Frontal cortex (tissue), 4 donors: ENCODE measurements at places on chromosomes 2 and 18.
A peak's percentile ranks its signal among the peaks of the same experiment; 100 is the strongest.

- DNase-seq, result no peak
Measured at GRCh38 chr18:76345901-76346300, 149.1 kb downstream of the ZNF516 start.

DNA sequence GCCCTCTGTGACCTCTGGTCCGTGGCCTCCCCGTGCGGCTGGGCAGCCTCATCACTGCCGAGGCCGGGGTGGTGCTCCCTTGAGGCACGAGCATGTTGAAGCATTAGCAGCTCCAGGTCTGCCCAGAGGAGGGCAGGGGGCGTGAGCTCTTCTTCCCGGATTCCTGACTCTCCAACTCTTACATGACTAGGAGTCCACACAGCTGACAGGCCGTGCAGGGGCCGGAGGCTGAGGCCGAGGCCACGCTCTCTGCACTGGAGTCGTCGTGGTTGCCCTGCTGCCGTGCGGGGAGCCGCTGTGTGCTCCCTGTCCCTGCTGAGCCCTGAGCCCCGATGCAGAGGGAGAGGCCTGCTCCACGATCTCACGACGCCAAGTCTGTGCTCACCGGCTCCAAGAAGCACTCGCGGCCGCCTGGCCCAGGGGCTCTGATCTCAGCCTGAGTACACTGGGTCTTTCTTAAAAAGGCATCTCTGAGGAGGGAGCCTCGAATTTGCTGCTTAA, 19.4 kb upstream of the KCNG2 start:
- no peak for DNase-seq

DNA sequence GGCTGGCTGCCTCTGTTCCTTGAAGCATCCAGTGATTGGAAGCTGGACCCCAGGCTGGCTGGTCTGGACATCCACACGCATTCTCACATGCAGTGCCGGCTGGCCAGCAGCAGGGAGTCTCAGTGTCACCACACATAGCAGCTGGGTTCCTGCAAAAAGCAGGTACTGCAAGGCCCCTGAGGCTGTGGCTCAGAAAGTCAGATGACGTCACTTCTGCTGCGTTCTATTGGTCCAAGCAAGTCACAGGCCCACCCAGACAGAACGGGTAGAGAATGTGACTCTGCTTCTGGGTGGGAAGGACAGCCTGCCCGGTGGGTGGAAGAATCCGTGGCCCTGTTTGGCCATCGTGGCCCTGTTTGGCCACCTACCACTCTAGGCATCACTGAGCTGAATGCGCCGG, 51.3 kb upstream of the SPP2 start:
- DNase-seq, result no peak

DNA sequence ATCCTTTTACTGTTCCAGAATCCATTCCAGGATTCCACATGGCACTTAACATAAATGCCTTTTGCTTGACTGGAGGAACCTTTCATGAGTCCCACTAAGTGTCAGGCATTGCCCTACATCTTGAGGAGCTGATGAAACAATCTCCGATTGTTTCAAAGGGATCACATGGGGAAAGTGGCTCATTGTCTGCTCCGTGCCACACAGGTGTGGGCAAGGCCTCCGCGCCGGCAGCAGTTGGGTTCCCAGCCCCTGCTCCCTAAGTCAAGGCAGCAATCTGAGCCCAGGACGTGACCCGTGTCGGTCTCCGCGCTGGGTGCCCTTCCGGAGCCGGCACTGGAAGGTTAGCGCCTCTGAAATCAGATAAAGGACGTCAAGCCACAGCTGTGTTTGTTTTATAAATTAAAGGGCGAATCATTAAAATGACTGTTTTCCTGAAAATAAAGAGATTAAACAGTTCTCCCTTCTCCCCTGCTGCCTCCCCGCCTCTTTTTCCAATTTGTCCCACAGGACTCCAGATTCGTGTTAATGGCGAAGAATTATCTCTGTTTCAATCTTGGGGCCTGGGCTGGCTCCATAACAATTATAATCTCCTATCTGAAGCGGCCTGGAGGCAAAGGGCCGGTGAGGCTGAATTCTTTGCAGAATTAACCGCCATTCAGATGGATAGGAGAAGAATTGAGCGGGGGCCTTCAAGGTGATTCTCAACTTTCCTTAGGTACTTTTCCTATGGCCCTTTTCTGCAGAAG, 84.3 kb upstream of the FZD7 start:
- no peak for DNase-seq

- DNase-seq, result no peak
Measured at GRCh38 chr2:43482961-43483360, 112.9 kb downstream of the THADA start.

GRCh38 chr18:25832001-25832604, 258.3 kb downstream of the SS18 start:
- peak; percentile 27 for DNase-seq

DNA sequence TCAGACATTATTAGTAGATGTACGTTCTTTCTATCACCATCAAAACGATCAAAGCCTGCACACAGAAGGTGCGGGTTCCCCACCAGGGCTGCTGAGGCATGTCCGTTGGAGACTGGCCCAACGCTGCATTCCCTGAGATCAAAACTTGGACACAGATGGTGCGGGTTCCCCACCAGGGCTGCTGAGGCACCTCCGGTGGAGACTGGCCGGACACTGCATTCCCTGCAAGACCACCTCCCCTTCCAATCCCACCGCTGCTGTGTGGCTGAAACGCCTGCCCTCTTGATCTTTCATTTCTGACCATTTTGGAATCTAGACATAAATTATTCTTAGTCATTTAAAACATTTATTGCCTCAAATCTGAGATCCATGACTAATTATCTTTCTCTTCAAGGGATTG, 254.2 kb upstream of the SALL3 start:
- no peak for DNase-seq

GRCh38 chr2:61928826-61929461, 23.5 kb downstream of the COMMD1 start:
- DNase-seq, result no peak

- no peak for DNase-seq
Measured at GRCh38 chr18:62898359-62898758, 183.0 kb downstream of the PHLPP1 start.

- no peak for DNase-seq
Measured at GRCh38 chr2:66805016-66805865, 370.3 kb downstream of the MEIS1 start.

DNA sequence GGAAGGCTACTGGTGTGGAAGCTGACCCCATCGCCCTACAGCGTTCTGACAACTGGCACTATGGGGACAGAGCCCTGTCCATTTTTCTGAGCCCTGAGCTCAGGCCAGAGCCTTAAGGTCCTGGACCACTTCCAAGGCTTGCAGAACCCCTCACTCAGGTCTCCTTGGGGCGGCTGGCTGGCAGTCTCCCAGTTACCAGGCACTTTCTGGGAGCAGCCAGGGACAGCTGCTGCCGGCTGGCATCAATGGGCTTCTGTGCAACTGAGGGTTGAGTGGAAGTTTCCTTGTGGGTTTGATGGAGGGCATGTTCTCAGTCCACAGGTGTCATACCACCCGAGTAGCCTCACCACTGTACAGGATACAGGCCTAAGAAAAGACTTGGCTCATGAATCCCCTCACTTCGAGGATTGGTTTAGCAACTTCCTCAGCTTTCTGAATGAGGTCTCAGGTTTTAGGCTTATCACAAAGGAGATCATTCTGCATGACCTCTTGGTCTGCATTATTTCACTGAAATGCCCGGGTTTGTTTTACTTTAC, 27.4 kb upstream of the WIPF1 start:
- no peak for DNase-seq

GRCh38 chr18:61734396-61734795, 158.4 kb downstream of the RNF152 start:
- no peak for DNase-seq

GRCh38 chr2:49914281-49914680, 760.0 kb upstream of the FSHR start:
- DNase-seq, result no peak

- DNase-seq, result no peak
Measured at GRCh38 chr2:180733330-180733729, 247.1 kb upstream of the UBE2E3 start.
